ENCODE measurements at places on chromosomes 12 and 14. TPM values are rescaled to one million over a fixed set of nuclear protein-coding genes. Genes with fewer than 3 reads are reported as not detected.

CLEC2D gene
- total RNA-seq = 4.2 TPM

KCNH3 gene
- 0.30 TPM for total RNA-seq

KLRB1 gene
- 0.30 TPM for total RNA-seq

AQP6 gene
- not detected for total RNA-seq

P2RX2 gene
- not detected for total RNA-seq

KRT77 gene
- total RNA-seq = not detected

C12orf54 gene
- not detected for total RNA-seq

KRT85 gene
- total RNA-seq = not detected

SLC8A3 gene
- total RNA-seq = 0.12 TPM

DAO gene
- not detected for total RNA-seq

RNASE2 gene
- 2.9 TPM for total RNA-seq

GALNT8 gene
- 1.7 TPM for total RNA-seq

OR4E2 gene
- not detected for total RNA-seq

TRMT61A gene
- 5.5 TPM for total RNA-seq
